ENCODE measurements at places on chromosomes 6 and 20.

DNA sequence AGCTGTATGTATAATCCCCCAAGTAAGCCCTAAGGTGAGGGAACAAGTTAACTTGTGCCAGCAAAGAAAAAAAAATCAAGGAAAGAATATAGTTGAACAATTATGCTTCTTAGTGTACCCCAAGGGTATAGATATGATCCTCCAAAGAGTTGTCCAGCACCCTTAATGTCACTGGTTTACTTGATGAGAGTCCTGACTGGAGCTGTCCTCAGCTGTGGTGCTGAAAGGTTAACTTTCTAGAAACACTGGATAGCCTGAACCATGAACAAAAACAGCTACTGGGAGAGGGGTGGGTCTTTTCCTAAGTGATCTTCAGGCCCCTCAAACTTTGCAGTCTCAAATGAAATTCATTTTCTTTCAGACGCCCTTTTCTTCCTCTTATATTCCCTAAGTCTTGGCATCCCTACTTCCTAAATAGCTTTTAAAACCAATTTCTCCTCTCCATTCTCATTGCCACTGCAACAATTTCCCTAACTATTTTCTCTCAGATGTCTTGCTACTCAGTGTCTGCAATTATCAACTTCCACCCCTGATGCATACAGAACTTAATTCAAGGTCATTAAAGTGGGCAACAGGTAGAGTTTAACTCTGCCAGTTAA is 83.5 kb upstream of the PROKR2 start:
- DNase-seq = no peak
- H3K27ac ChIP-seq = no peak overlapping the region
- no peaks in the 10 kb centered on the region for H3K4me1 ChIP-seq
- no peak overlapping the region for H3K4me3 ChIP-seq

DNA sequence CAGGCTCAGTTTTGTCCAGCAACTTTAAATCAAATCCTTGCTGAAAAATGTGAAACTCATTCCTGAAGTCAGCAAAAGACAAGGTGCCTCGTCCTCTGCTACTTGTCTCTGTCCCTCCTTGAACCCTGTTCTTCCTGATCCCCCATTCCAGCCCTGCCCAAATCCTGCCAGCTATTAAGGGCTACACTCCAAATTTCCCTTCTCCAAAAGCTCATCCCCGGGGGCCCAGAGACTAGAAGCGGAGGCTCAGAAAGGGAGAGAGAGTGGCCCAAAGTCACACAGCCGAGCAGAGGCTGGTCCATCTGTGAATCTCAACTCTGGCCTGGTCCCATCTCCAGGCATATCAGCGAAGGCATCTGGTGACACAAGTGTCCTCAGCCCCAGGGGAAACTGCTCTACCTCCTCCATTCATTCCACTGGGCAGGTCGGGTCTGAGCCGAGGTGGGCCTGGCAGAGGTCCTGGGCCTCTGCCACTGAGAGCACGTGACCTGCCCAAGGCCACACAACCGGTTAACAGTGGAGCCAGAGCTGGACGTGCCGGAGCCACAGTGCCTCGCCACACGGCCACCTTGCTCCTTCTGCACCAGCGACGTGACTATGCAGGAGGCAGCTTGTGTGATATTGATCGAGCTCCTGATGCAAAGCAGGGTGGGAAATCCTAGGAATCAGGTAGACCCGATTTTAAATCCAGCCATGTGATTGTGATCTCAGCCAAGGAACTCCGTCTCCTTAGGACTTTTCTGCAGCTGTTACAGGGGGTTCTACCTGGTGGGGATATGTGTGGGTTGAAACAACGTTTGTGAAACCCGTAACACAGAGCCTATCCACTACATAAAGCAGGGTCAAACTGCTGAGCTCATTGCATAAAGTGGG is 28.6 kb downstream of the NOL4L start:
- no peak for DNase-seq
- no peaks in the 10 kb centered on the region for H3K4me1 ChIP-seq
- H3K4me3 ChIP-seq = no peak overlapping the region
- peaks cover 21% of the 10 kb centered on the region for H3K36me3 ChIP-seq
- no peak overlapping the region for H3K27ac ChIP-seq

- no peak for DNase-seq
- H3K4me1 ChIP-seq = no peaks in the 10 kb centered on the region
- no peak overlapping the region for H3K27ac ChIP-seq
- H3K4me3 ChIP-seq = no peak overlapping the region
- no peaks in the 10 kb centered on the region for H3K36me3 ChIP-seq
These were observed 94.3 kb upstream of the NKX2-2 start for GRCh38 chr20:21607971-21608725.

DNA sequence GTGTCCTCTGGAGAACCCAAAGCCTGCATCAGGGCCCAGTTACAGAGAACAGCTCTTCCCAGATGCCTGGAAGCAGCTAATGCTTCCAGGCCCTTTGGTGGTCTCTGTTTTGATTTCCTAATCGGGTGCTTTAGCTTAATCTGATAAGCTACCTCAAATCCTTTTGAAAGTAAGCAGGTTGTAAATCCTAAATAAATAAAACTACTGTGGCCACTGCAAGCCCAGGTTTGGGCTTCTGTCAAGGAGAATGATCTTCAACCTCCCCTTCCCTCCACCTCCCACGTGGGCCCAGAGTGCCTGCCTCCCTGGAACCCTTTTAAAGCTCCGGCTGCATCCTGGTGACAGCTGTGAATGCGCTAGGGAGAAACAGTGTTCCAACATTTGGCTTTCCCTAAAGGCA is 25.2 kb upstream of the FYN start:
- H3K36me3 ChIP-seq = no peaks in the 10 kb centered on the region
- H3K27me3 ChIP-seq = no peaks in the 10 kb centered on the region
- H3K27ac ChIP-seq = no peak overlapping the region
- no peak for DNase-seq
- no peak overlapping the region for H3K4me3 ChIP-seq
